GF-D8 (cell line): ENCODE measurements at places on chromosomes 16 and 17.
A peak's percentile ranks its signal among the peaks of the same experiment; 100 is the strongest.

DNA sequence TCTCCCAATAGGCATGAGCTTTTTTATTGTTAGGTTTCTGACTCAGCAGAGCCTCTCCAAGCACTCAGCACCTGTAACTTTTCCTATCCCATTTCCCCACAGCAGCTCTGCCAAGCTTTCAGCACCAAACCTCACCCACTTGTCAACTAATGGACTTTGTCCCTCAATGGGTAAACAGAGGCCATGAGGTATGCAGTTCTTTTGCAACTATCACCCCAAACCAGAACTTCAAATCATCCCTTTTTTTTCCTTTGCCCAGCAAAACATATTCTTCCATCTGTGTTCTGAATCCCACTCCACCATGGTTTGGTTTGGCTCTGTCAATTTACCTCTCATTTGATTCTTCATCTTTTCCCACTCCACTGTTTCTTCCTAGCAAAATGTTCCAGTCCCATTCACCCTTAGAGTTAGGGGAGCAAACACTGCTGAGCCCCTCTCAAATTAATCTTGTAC lies 58.1 kb downstream of the TOX3 start:
- DNase-seq: no peak

DNA sequence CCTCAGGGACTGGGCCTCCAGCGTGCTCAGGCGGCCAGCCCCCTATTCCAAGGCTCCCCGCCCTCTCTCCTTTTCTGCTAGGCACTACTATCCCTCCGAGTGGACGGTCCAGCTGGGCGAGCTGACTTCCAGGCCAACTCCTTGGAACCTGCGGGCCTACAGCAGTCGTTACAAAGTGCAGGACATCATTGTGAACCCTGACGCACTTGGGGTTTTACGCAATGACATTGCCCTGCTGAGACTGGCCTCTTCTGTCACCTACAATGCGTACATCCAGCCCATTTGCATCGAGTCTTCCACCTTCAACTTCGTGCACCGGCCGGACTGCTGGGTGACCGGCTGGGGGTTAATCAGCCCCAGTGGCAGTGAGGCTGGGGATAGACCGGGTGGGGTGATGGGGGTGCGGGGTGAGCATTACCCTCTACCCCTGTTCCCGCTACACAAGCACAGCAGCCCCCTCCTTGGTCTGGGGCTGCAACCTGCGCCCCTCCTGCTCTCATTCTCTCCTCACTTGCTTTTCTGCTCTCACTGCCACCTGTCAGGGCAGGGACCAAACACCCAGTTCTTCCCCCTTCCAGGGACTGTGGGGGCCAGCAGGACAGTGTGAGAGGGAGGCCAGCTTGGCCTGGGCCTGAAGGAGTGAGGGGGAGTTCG lies 1.1 kb downstream of the PRSS41 start:
- no peak for DNase-seq

DNA sequence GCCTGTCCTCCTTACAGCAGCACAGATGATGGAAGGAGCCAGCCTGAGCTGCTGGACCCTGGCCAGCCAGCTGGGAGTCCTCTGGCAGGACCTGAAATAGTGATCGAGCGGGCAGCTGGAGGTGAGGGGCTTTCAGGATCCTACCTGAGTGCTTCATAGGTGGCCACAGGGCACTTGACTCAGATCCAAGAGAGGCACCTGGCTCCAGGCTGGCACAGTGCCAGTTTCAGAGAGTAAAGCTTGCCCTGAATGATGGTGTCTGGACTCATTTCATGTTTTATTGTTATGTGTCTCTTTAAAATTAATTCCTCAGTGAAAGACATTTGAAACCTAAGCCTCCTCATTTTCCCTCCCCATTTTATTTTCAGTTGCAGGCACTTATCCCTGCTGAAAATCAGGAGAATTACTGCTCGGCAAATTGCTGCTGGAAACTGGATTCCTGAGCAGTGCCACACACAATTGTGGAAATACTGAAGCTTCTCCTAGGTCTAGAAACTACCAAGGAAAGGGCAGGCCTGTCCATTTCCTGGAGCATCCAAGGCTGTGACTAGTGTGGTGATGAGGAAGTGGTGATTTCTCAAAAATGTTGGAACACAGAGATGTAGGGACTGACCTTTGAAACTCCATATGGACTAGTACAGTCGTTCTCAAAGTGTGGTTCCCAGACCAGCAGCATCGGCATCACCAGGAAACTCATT lies 16.1 kb upstream of the ADAMTS18 start:
- DNase-seq: no peak

GRCh38 chr17:78249074-78249817 lies 17.8 kb downstream of the TMEM235 start:
- DNase-seq: no peak

DNA sequence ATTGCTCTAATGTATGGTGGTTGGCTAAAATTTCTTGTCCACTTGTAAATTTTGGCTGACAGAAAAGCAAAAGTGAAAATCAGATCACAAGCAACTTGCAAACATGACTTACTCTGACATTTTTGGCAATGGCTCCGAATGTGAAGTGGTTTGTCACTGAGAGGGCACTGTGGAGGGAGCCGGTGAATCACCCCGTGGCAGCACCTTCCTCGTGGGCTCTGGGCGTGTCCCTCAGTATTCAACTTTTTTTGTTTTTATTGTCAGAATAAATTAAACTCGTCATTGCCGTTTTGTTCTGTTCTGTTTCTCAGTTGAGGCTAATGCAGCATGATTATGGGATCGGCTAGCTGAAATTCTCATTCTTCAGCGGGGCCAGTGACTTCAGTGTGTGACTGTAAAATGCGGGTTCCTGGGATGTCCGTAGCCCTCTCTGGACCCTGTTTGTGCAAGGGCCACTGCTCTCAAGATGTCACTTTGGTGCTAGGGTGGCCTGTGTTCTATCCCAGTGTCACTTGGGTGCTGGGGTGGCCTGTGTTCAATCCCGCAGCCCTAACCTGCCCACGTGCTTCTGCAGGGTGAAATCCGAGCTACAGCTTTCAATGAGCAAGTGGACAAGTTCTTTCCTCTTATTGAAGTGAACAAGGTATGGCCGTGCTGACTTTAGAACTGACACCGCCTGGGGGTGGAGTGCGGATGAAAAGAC lies 48.8 kb downstream of the RPA1 start:
- no peak for DNase-seq

GRCh38 chr16:24736758-24737157 lies 7.3 kb downstream of the TNRC6A start:
- no peak for DNase-seq

- DNase-seq: no peak
Observed at GRCh38 chr16:75379339-75379738, 54.0 kb downstream of the CFDP1 start.

GRCh38 chr16:4814542-4815173 lies 12.2 kb upstream of the ROGDI start:
- DNase-seq: no peak

GRCh38 chr16:54268766-54269165 lies 17.8 kb downstream of the IRX3 start:
- DNase-seq: no peak

GRCh38 chr17:72393553-72393952 lies 272.7 kb downstream of the SOX9 start:
- DNase-seq: no peak

GRCh38 chr17:73546770-73547536 lies 97.3 kb downstream of the SDK2 start:
- peak; percentile 16 for DNase-seq

DNA sequence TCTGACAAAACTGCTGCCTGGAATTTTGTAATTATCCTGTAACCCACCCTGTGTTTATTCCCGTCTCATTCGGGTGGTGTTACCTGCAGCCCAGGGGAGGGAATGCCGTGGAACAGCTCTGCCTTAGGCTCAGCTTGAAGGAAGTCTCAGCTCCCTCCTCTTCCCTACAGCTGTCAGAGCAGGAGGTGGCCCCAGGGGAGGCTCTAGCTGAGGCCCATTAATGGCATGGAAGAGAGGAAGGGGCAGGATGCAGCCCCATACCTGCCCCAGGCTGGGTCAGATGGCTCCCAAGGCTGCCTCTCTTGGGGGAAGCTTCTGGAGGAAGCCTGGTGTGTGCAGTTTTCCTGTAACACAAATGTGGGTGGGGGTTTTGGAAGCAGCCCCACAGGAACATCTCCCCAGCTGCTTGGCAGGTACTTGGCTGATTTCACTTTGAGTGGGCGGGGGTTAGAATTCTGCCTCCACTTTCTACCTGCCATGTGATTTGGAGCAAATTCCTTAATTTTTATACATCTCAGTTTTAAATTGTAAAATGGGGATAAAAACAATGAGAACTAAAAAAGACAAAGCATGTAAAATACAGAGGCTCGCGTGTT lies 103.9 kb downstream of the MGAT5B start:
- no peak for DNase-seq

DNA sequence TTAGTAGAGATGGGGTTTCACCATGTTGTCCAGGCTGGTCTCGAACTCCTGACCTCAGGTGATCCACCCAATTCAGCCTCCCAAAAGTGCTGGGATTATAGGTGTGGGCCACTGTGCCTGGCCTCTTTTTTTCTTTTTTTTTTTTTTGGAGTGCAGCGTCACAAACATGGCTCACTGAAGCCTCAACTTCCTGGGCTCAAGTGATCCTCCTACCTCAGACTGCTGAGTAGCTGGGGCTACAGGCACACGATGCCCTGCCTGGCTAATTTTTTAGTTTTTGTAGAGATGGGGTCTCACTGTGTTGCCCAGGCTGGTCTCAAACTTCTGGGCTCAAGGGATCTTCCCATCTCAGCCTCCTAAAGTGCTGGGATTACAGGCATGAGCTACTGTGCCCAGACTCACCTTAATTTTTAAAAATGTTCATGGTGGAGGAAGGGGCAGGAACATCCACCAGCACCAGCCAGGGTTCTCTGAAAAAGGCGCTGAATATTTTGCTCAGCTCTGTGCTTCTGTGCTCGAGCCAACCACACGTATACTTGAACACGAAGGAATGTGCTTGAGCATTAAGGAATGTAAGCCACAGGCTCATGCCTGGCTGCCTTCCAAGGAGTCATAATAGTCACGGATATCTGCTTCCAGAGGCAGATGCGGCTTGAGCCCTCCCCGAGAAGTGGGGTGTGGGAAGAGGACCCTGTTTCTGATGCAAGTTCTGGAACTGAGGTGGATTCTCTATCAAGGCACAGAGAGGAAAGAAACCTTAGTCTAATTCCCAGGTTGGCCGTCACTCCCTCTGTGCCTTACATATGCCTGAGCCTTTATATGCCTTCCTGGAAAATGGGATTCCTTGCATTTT lies 65.5 kb upstream of the CREBBP start:
- DNase-seq: no peak

DNA sequence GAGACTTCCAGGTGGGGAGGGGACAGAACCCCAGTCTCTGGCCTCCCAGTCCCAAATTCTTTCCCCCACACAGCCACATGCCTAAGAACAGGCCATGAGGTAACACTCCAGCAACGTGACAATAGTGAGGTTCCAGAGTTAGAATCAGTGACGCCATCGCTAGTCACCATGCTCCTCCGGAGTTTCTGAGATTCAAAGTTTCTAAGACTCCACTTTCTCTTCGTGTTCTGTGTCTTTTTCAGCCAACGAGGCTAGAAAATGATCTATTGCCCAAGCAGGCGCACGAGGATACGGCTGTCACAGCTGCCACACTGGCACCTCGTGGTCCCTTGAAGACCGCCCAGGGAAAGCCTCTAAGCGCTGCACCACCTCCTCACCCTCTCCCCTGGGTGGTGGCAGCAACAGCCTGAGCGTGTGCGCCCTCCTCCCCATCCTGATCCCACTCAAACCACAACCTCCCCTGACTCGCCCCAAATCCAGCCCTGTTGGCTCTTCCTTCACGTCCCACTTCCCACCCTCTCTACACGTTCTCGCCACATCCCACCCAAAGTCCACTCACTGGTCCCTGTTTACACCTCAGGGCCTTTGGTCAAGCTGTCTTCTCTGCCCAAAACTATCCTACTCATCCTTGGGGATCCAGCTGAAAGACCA lies 1.0 kb downstream of the MCRIP1 start:
- peak; percentile 67 for DNase-seq

GRCh38 chr17:8131844-8132441 lies 8.0 kb upstream of the HES7 start:
- no peak for DNase-seq
